ENCODE measurements at places on chromosomes 6 and 20.

GRCh38 chr6:7960141-7960540 lies 49.6 kb upstream of the TXNDC5 start:
- no peak for DNase-seq

GRCh38 chr6:96631248-96631647 lies 68.3 kb downstream of the FHL5 start:
- DNase-seq = no peak

DNA sequence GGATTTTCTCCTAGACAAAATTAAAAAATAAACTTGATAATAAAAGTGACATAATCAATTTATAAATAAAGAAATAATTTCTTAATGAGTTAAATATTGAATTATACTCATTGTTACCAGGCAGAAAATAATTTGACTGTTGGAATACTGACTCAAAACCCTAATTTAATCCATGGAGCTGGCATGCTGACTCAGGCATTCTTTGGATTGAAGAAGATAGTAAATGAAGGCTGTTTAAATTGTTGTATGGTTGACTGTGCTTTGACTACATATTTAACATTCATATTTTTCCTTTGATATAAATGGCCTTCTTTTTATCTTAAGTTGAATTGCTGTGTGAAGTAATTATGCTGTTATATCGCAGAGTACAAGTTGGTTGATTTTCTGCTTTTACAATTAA lies 11.7 kb downstream of the MANEA start:
- DNase-seq = no peak

DNA sequence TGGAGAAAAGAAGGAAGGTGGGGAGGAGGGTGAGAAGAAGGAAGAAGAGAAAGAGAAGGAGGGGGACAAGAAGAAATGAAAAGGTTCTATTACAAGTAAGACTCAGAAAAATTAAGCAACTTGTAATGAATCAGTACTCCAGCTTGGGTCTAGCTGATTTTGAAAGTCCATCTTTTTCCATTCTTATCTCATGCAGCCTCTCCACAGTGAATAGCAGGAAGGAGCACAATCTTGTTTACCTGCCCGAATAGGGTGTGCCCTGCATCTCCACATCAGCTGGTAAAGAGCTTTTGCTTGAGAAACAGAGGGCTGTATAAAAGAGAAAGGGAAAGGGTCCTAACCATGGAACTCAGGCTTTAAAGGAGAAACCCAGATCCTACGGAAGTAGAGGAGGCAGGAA lies 348.8 kb downstream of the TPBG start:
- DNase-seq = no peak

- no peak for DNase-seq
Measured at GRCh38 chr6:127205036-127205435, 61.6 kb upstream of the RNF146 start.

- DNase-seq = no peak
Measured at GRCh38 chr6:111808493-111808892, 64.8 kb downstream of the FYN start.

GRCh38 chr20:20206788-20207187 lies 154.5 kb downstream of the CFAP61 start:
- DNase-seq = no peak

- DNase-seq = no peak
Measured at GRCh38 chr20:22723659-22724058, 139.3 kb upstream of the FOXA2 start.

DNA sequence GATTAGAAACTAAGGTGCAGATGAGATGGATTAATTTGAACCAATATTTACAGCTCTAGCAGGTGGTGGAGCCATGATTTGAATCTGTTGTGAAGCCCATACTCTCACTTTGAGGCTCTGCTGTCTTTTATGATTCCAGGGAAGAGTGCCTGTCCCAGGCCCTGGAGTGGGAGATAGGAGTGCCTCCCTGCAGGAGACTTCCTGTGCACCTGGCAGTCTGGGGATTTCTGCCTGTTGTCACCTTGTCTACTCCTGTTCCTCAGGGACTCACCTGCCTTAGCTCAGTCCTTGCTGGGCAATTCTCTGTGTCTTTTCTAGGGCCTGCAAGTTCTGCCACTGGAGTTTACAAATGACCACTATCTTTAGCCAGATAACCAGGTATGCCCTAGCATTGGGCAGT lies 46.3 kb downstream of the SCAND1 start:
- DNase-seq = no peak

DNA sequence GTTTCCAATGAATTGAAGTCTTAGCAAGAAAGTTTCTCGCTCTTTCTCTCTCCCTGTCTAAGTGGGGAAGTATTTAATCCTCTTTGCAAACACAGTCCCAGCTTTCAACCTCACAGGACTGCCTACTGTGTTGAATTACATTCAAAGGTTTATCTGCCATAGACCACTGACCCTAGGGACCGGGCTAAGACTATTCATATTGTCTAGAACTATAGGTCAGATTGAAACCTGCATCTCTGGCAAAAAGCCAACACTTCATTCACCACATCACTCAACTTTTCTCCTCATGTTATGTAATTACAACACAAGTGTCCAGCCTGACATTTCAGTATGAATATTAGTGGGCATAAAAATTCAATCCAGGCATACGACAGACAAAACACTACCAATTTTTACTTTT lies 314.7 kb upstream of the RSPO3 start:
- no peak for DNase-seq

- no peak for DNase-seq
Measured at GRCh38 chr6:143399176-143399575, 51.3 kb downstream of the ADAT2 start.

- DNase-seq = no peak
Measured at GRCh38 chr6:124434421-124434820, 527.8 kb upstream of the RNF217 start.

- no peak for DNase-seq
Measured at GRCh38 chr6:83952830-83953229, 80.7 kb upstream of the MRAP2 start.

- DNase-seq = no peak
Measured at GRCh38 chr6:51619042-51619799, 468.2 kb downstream of the PKHD1 start.

- no peak for DNase-seq
Measured at GRCh38 chr6:32483968-32484613, 44.4 kb downstream of the HLA-DRA start.

DNA sequence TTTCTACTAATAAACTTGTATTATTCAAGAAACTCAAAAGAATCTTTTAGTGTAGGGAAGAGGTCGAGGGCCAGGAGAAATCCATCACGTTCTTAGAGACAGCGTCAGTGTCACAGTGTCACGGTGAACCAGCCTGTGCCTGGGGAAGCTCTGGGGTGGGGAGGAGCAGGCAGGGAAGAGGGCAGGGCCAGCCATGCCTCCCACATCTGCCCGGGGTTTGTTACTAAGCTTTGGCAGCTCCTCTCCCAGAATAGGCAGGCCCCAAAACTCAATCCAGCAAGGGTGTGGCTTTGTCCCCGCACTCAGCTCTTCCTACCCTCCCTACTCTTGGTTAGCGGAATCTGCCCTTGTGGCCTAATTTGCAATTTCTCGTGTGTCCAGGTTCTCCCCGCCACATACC lies 72.9 kb downstream of the TCP11 start:
- DNase-seq = no peak

- no peak for DNase-seq
Measured at GRCh38 chr20:16821211-16822089, 73.3 kb downstream of the OTOR start.

DNA sequence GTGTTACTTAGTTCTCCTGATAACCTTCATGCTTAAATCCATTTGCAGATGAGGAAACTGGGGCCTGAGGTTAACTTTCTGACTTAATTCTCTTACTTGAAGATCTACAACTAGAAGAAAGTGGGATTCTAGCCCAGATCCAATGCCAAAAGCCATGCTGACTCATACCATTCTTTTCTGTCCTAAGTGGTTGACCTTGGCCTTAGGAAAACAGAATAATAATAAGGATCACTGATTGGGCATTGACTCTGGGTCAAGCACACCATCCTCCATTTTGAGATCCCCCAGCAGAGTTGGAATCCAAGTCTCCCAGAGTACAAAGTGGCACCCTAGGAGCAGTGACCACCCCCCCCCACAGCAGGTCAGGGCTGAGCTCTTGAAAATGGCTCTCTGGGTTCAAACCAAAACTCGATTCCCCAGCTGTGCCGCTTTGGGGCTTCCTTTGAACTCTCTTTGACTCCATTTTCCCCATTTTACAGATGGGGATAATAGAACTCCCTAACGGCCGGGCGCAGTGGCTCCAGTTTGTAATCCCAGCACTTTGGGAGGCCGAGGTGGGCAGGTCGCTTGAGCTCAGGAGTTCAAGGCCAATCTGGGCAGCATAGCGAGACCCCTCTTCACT lies 12.8 kb upstream of the ZNF217 start:
- no peak for DNase-seq

DNA sequence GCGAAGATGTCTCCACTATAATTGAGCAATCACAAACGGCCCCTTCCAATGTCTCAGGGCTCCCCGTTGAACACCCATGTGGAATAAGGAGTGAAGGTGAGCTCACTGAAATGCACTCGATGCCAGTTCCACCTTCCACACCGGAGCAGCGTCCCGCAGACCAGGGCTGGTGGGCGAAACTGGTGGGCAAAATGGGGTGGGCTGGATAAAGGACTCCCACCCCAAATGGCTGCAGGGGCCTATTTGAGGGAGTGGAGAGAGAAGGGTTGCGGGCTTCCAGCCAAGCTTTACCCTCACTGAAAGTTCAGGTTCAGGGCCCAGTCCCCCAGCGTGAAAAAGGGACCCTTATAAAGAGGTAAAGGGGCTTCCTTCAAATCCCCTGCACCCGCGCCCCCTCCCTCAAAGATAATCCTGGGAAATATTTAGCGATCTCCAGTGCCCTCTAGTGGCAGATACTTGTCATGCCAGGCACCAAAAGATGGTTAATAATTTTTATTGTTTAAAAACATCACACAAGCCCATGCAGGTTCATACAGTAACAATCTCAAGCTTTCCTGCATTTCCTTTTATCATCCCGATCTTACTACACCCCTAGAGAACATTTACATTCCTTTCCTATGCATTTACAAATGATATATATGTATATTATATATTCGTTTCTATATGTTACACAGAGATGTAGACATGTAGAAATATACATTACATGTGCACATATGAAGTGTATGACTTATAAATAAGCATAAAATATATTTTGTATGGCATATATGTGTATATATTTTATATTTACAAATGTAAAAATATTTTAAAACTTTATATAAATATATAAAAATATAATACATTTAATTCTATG lies 58.2 kb upstream of the NKX2-2 start:
- peak; percentile 31 for DNase-seq

- no peak for DNase-seq
Measured at GRCh38 chr6:83169511-83169910, 23.6 kb downstream of the PGM3 start.

DNA sequence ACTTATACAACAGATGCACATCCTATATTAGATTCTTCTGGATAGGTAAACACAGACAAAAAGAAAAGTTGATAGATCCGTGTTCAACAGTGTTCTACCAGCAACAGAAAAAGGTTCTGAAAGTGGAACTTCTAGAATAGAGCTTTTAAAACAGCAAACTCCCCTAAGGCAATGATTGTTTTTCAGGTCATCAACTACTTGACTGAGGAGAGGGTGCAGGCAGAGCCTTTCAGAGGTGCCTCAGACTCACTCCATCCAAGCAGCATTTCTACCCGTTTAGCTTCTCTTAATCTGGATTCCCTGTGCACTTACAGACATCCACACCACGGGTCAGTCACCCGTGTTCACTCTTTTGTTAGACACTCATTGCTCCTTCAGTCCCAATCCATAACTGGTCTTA lies 28.9 kb downstream of the FYN start:
- DNase-seq = no peak

- no peak for DNase-seq
Measured at GRCh38 chr6:128156321-128157111, 255.7 kb upstream of the THEMIS start.

DNA sequence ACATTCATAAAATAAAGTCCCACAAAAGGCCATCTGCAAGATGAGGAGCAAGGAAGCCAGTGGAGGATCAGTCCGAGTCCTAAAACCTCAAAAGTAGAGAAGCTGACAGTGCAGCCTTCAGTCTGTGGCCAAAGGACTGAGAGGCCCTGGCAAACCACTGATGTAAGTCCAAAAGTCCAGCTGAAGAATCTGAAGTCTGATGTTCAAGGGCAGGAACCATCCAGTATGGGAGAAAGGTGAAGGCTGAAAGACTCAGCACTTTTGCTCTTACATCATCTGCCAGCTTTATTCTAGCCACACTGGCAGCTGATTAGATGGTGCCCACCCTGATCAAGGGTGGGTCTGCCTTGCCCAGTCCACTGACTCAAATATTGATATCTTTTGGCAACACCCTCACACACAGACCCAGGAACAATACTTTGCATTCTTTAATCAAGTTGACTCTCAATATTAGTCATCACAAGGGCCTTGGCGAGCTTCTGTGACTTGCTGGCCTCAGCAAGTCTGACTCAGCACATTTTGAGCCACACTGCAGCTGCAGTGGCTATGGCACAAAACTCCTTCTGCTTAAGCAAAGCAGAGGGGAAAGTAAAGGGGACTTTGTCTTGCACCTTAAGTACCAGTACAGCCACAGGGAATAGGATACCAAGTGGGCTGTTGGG lies 1370.3 kb upstream of the CITED2 start:
- no peak for DNase-seq

DNA sequence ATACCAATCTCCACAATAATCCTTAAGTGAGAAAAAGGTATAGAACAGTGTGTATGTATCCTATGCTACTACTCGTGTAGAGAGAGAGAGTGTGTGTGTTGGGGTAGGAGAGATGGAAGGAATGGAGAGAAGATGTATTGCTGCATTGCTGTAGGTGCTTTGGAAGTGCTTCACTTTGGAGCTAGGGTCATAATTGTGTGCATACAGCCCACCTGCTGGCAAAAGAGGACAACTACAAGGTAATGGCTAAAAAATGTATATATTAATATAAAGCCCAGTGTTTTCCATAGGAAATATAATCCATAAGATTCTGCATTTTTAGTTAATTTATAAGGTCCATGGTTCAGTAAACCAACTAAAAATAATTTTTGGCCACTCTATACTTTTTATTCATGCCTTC lies 36.1 kb downstream of the SERAC1 start:
- peak; percentile 17 for DNase-seq

GRCh38 chr20:59158673-59159072 lies 4.9 kb upstream of the ZNF831 start:
- DNase-seq = no peak

DNA sequence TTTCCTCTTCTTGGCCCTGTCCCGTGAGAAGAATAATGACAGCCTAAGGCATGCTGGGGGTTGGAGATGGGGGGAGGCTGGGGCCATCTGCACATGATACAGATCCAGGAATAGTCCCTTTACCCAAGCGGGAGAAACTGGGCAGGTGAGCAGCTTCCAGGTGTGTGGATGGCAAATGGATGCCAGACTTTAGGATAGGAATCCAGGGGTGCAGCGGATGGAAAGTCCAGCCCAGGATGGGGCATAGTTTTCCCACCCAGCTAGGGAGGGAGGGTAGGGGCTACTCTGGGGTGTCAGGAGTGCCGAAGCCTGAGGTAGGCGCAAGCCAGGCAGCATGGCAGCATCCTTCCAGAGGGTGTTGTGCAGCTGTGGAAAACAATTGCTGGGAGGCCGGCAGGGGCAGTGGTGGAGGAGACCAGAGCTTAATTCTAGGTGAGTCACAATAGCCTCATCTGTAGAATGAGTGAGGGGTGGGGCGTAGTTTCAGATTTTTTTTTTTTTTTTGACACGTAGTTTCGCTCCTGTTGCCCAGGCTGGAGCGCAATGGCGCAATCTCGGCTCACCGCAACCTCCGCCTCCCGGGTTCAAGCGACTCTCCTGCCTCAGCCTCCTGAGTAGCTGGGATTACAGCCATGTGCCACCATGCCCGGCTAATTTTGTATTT lies 15.4 kb upstream of the FAM110A start:
- no peak for DNase-seq
